Stimulated activated CD4-positive, alpha-beta T cell treated with anti-CD3 and anti-CD28 coated beads, Interleukin-1b, Interleukin-23, amount 100 ng/mL, for 1 hour (primary cell): ENCODE measurements at places on chromosomes 11 and 22.
A peak's percentile ranks its signal among the peaks of the same experiment; 100 is the strongest.

GRCh38 chr22:37623075-37624016, 14.7 kb downstream of the GGA1 start:
- peak; percentile 64 for DNase-seq

- DNase-seq: no peak
Measured at GRCh38 chr11:110290591-110291334, 5.7 kb downstream of the RDX start.

GRCh38 chr11:859394-860131, 16.9 kb downstream of the TSPAN4 start:
- DNase-seq: no peak

GRCh38 chr11:26862801-26863200, 131.1 kb upstream of the FIBIN start:
- DNase-seq: no peak

DNA sequence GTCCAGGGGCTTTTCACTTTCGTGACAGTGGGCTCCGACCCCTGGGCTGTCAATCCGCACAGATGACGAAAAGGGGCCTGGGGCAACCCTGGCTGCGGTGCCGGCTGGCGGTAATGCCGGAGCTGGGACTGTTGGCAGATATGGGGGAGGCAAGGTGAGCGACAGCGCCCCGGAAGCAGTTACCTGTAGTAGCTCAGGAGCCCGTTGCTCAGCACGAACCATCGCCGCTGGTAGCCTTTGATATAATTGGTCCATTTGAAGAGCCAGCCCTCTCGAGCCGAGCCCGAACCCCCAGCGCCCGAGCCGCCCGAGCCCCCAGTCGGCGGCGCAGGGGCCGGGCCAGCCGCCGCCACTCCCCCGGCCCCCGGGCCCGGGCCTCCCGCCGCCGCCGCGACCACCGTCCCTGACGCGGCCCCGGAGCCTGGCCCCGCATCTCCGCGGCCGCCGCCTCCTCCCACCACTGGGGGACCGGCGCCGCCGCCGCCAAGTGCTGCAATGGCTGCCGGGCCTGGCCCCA, 396 bp downstream of the OSBP start:
- DNase-seq: no peak

DNA sequence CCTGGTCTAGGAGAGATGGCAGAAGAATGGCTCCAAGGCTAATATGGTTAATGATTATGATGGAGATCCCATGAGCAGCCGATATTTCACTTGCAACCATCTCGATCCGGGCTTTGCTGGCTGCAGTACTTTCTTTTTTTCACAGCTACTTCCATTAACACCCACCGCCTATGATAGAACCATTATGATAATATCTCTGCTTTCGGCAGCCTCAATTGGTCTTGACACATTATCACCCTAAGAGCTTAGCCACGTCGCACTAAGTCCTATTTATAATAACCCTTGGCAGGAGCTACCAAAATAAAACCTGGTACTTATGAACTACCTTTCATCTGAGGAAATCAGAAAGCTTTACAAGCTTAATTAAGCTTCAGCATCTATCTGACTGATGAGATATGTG, 7.6 kb upstream of the FJX1 start:
- no peak for DNase-seq

GRCh38 chr22:39527481-39527961, 5.0 kb downstream of the RPS19BP1 start:
- DNase-seq: no peak

DNA sequence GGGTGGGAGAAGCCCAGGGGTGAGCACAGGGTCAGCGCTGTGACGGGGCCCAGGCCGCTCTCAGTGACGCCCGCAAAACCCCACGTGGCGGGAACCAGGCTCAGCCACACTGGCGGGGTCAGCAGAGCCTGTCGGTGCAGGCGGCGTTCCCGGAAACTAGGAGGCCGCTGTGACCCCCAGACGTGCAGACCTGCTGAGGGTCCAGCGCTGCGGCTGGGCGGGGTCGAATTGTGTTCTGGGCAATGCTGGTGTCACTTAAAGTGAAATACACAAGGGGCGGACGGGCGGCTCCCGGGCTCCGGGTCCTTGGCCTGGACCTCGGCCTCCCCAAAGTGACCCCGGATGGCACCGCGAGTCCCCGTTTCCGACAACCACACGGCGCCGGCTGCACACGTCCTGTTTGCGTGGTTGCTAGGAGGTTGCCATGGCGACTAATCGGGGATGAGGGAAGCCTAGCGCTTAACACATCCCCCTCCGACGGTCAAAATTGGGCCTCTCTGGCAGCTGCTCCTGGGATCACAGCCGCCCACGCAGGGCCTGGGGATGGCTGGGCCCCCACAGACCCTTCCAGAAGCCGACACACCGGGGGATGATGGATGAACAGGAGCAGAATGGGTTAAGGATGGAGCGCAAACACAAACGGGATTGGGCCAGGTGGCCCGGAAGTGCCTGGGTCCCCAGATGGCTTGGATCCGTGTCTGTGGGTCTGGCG, 81.7 kb upstream of the PRR5 start:
- peak; percentile 20 for DNase-seq

GRCh38 chr22:21657360-21658032, 8.3 kb upstream of the PPIL2 start:
- peak; percentile 37 for DNase-seq

DNA sequence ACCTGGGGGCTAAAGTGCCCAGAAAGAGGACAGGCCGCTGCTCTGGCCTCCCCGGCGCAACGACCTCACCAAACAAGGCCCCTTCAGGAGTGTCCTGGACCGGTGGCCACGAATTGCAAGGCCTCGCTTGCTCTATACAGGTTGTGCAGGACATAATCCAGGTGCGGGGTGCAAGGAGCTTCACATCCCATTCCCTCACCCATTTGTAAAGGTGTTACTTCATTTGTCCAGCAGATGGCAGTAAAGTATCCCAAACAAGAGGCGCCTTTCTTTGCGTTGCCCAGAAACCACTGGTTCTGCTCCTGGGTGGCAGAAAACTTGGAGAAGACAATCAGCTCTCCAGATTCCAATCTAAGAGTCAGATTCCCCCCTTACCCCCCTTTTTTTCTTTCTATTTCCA, 35.9 kb upstream of the PRDM11 start:
- DNase-seq: no peak

DNA sequence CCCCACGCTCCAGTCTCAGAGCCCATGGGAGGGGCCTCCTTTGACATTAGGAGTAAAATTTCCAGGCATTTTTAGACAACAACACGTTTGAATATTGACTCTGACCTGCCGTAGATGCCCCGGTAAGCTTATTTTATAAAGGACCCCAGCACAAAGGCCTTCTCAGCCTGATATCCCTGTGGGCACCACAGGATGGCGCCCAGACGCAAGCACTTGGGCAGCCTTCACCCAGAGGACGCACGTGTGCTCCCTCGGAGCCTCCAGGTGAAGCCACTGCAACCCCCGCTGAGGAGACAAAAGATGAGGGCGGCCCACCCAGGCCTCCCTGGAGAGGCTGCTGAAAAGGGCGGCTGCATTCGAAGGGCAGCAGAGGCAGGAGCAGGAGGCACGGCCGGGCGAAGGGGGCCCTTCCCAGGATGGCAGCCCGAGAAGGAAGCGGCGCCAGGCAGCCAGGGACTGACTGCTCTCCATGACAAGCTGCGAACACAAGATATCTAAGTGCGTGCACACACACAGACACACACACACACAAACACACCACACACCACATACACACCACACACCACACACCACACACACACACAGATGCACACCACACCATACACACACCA, 15.2 kb upstream of the TH start:
- no peak for DNase-seq

- DNase-seq: no peak
Measured at GRCh38 chr22:38312261-38312800, 4.9 kb downstream of the CSNK1E start.

GRCh38 chr11:30917859-30918478, 331.8 kb upstream of the MPPED2 start:
- DNase-seq: no peak

- no peak for DNase-seq
Measured at GRCh38 chr11:99383648-99384245, 363.0 kb downstream of the CNTN5 start.

- no peak for DNase-seq
Measured at GRCh38 chr11:88619071-88619425, 281.5 kb upstream of the CTSC start.

- no peak for DNase-seq
Measured at GRCh38 chr11:93279851-93280347, 50.6 kb upstream of the DEUP1 start.

- no peak for DNase-seq
Measured at GRCh38 chr11:72520815-72521214, 86.5 kb upstream of the CLPB start.

- no peak for DNase-seq
Measured at GRCh38 chr11:63612181-63612580, 2.1 kb downstream of the PLAAT3 start.

- DNase-seq: no peak
Measured at GRCh38 chr11:72274435-72274834, 30.5 kb upstream of the PHOX2A start.

GRCh38 chr11:111967649-111968048, 30.5 kb downstream of the DIXDC1 start:
- DNase-seq: no peak

GRCh38 chr22:37235897-37236607, 8.0 kb downstream of the RAC2 start:
- no peak for DNase-seq

- DNase-seq: no peak
Measured at GRCh38 chr11:21723678-21724077, 469.2 kb upstream of the ANO5 start.

- DNase-seq: no peak
Measured at GRCh38 chr11:122559734-122560382, 95.7 kb upstream of the UBASH3B start.

DNA sequence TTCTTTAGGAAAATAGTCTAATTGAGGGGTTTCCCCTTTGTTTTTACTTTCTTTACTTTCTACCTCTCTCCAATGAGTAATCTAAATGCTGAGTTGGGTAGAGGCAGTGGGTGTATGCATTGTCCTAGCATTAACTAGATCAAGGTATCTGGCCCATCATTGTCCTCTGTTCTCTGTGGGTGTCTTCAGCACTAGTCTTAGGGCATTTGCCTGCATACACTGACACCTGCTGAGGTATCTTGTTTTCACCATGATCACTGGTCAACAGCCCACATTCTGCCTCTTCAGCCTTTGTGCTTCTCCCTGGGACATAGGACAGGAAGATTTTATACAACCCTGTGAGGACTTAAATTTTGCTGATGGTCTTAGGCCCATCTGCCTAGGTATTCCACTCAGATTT, 371.1 kb downstream of the RAB38 start:
- DNase-seq: no peak

GRCh38 chr22:37026325-37026724, 6.8 kb downstream of the MPST start:
- no peak for DNase-seq

GRCh38 chr22:36156515-36157419, 3.8 kb downstream of the APOL3 start:
- no peak for DNase-seq

- DNase-seq: no peak
Measured at GRCh38 chr22:33519071-33519973, 401.0 kb downstream of the LARGE1 start.

- DNase-seq: no peak
Measured at GRCh38 chr11:1010551-1011319, 25.8 kb downstream of the MUC6 start.

DNA sequence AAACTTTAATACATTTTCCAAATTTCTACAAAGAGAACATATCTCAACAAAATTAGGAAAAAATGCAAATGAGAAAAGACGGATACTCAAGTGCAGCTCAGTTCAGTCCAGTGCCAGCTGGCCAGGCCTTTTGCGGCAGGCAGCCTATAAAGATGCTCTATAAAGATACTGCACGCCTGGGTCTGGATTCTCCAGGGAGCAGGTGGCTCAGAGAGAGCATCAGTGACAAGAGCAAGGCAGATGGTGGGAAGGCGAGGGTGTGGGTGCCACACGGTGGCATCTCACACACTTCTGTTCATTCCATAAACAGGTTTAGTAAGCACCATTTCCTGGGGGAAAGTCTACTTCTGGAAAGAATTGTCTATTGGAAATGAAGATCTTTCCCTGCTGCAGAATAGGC, 18.1 kb upstream of the SCN3B start:
- no peak for DNase-seq

DNA sequence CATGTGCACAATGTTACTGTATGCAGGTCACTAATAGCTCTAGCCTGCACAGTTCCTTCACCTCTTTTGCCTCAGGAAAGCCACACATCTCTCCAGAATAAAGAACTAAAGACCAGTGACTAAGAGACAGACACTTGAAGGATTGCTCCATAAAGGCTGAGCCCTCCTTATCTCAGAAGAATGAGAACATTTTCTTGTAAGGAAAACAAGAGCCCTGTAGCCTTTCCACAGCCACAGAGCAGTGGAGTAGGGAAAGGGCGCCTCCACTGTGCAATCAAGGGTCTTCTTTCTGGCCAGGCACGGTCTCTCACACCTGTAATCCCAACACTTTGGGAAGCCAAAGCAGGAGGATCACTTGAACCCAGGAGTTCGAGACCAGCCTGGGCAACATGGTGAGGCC, 202.6 kb upstream of the TMEM45B start:
- no peak for DNase-seq

DNA sequence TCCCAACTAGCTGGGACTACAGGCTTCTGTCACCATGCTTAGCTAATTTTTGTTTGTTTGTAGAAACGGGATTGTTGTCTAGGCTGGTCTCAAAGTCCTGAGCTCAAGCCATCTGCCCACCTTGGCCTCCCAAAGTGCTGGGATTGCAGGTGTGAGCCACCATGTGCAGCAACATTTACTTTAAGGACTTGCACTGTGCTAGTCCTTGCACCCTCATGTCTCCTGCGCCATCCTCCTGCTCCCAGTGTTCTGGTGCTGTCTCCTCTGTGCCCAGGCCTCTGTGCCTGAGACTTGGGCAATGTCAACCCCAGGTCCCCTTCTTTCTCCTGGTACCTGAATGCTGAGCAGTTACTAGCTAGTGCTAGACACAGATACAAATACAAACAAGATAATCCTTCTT, 26.7 kb downstream of the WEE1 start:
- DNase-seq: no peak

GRCh38 chr22:16955678-16956210, 52.3 kb downstream of the GAB4 start:
- no peak for DNase-seq

GRCh38 chr11:19218216-19218615, 16.4 kb upstream of the CSRP3 start:
- no peak for DNase-seq

DNA sequence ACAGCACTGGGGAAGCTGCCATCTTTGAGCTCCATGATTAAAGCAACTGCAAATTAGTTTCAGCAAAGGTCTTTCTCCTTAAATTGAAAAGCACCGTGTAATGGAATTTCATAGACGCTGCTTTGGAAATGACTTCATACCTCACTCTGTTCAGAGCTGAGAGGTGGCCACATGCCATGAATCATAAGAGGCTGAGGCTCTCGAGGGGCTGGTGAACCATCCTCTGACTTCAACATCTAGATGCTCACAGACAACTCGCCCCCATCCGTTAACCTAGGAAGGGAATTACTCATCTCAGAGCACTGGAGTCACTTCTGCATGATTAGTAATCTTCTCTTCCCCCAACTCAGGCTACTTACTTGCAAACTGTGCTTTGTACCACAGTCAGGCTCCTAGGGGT, 122.3 kb downstream of the RCN1 start:
- no peak for DNase-seq
